Calu3 (cell line): ENCODE measurements at places on chromosomes 2 and 18.

DNA sequence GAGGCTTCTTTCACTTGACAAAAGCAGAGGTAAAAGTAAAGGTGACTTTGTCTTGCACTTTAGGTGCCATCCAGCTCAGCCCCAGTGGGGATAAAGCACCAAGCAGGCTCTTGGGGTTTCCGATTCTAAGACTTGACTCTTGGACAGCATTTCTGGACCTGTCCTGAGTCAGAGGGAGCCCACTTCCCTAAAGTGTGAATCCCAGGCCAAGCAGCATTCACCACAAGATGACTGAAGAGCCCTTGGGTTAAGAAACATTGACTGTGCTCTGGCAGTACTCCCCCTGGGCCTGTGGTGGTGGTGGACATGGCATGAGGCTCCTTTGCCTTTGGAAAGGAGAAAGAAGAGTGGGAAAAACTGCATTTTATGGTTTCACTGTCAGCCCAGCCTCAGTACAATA, 638.0 kb upstream of the VRK2 start:
- DNase-seq = no peak

DNA sequence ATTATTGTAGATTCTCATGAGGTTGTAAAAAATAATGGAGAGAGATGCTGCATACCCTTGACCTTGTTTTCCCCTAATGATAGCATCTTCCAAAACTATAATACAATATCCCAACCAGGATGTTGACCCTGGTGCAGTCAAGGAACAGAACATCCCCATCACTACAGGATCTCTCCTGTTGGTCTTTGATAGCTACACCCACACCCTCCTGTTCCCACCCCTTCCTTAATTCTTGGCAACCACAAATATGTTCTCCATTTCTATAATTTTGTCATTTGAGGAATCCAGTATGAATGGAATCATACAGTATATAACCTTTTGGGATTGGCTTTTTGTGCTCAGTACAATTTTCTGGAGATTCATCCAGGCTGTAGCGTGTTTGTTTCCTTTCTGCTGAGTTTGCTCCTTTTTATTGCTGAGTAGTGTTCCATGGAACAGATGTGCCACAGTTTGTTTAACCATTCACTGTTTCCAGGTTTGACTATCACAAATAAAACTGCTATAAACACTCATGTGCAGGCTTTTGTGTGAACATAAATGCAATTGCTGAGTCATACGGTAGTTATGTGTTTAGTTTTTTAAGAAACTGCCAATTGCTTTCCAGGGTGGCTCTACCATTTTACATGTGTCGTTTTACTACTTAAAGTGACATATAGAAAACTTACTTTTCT, 22.2 kb downstream of the MCFD2 start:
- no peak for DNase-seq

DNA sequence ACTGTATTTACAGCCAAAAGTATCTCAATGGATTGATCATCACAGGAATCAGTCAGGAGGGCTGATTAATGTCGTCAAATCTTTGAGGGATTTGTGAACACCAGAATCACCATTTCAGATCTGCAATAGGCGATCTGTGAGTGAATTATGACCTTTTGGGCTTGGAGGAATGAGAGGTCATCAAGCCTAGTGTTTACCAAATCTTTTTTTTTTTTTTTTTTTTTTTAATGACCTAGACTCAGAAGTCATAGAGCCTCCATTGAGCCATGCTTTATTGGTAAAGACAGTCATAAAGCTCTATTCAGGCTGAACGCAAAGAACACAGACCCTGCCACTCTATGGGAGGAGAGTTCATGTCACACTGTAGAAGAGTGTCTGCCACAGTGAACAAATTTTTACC, 97.7 kb downstream of the SOCS6 start:
- DNase-seq = no peak

DNA sequence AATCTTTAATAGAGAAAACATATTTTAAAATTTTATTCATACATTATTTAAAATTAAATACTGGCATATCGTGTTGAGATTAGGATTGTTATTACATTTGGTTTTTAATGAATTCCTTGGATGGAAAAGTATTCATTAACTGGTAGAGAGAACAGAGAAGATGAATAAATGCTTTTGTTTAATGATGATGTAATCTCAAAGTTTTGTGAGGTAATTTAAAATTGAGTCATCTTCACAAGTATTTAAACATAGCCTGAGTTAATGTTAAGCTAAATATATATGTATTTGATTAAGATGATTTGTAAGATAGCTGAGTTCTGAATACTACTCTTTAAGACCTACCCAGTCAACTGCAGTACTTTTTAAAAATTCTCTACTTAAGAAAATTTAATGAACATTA, 713.4 kb upstream of the VRK2 start:
- no peak for DNase-seq

- DNase-seq = no peak
Observed at GRCh38 chr2:27804146-27804545, 32.6 kb downstream of the MRPL33 start.

- no peak for DNase-seq
Observed at GRCh38 chr18:5969989-5970403, 74.7 kb upstream of the TMEM200C start.

DNA sequence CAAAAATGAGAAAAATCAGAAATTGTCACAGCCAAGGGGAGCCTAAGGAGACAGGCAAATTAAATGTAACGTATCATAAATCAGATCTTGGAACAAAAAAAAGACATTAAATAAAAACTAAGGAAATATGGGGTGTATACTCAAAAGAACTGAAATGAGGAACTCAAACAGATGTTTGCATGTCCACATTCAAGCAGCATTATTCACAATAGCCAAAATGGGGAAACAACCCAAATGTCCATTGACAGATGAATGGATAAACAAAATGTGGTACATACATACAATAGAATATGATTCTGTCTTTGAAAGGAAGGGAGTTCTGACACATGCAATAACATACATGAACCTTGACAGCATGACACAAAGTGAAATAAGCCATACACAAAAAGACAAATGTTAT, 155.8 kb upstream of the KLF7 start:
- no peak for DNase-seq

GRCh38 chr2:192236136-192236535, 41.4 kb upstream of the TMEFF2 start:
- DNase-seq = no peak

- no peak for DNase-seq
Observed at GRCh38 chr2:227052879-227053278, 111.1 kb downstream of the COL4A4 start.

GRCh38 chr2:36361396-36361795, 5.8 kb downstream of the CRIM1 start:
- no peak for DNase-seq

- DNase-seq = no peak
Observed at GRCh38 chr2:237514474-237515130, 27.6 kb downstream of the MLPH start.

DNA sequence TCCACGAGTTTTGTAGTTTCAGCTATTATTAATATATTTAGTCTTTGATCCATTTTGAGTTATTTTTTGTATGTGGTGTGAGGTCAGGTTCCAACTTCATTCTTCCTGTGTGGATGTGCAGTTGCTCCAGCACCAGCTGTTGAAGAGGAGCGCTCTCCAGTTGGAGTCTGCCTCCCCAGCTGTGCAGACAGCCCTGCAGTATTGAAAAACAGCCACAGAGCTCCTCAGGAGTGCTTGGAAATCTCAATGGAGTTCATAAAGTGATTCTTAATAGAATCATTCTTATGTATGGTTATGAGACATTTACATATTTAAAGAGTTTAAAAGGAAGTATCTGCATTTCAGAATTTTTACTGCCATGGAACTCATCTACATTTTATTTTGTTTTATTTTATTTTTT, 17.3 kb downstream of the DGKD start:
- DNase-seq = no peak

DNA sequence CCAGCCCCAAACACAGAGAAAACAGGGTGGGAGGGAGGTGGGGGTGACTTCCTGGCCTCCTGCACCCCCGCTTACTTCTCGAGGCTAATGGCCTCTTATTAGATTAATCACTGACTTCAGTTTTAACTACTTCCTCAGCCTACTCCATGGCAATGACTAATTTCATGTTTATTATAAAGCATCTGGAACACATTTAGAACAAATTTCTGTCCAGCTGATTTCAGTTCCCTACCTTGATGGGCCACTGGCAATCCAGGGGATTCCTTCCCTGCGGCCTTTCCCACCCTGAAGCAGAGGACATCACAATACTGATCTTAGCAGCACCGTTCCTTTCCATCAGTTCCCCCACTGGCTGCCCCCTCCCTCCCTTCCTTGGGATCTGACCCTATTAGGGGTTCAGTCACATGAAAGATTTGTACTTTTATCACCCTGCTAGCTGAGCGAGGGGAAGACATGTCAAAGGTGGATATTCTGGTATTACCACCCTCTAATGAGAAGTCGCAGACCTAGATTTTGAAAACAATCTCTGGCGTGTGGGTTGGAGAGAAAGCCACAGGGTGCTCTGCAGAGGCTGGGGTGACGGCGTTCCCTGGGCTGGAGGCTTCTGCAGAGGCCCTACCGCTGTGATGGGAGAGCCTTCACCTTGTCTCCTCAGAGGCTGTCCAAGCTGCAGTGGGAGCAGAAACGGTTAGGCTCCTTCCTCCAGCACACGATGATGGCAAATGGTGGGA, 67.6 kb downstream of the KIAA2012 start:
- DNase-seq = no peak

DNA sequence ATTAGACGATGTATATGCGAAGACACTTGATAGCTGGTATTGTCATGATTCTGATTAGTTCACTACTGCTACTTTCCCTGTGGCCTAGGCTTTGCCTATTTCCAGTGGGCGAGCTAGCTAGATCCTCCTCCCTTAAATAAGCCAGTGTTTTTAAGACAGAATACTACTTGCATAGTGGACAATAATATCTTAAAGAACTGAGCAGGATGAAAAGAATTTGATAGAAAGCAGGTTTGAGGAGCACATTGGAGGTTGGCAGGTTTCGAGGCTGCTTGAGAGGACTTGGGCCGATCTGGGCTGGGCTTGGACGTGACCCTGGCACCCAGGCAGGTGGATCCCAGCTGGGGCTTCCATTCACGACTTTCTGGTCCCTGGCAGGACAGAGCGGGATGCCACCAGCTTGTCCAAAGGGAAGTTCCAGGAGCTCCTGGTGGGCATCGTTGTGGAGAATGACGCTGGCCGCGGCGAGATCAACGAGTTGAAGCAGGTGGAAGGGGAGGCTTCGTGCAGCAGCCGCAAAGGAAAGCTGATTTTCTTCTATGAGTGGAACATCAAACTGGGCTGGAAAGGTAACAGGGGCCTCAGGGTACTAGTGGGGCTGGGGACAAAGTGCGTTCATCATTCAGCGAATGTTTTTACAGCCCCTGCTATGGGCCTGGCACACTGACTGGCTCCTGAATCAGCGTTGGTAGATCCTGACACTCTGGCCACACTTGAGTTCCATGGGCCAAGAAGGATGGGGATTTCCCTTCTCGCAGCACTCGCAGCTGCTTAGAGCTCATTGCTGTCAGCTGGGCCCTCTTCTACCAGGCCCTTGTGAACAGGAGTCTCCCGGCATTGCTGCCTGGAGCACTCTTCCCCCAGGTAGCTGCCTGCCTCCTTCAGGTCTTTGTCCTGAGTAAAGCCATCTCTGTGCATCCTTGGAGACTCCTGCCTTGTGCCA, 16.9 kb downstream of the C2orf74 start:
- DNase-seq = no peak
